GM10248 (cell line): ENCODE measurements at places on chromosomes 5 and 9.

DNA sequence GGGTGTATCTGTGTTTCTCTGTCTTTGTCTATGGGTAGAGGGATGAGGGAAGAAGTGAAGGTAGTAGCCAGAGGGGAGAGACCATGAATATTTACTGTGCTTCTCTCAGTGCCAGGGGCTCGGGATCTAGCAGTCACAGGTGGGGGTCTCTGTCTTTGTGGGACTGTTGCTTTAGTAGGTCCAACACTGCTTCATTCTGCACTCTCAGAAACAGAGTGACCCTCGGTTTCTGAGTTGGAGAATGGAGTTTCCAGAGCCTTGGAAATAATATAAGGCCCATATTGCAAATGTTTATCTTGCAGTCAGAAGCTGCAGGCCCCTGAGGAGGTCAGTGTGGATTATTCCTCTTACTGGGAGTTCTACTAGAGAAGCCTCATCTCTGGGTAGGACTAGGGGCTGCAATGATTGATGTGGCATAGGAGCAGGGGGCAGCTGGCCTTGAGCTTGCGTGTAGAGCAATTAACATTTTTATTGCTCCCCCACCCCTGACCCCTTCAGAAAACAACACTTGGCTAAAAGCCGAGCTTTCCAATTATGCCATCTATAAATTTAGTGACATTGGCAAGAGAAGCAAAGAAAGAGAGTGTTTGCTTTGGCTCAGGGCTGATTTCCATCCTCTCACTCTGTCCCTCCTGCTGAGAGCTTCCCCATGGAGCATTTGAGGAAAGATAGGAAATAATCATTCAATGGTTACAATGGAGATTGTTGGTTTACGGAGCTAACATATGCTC lies 55.0 kb upstream of the TRPC7 start:
- no peak for DNase-seq

DNA sequence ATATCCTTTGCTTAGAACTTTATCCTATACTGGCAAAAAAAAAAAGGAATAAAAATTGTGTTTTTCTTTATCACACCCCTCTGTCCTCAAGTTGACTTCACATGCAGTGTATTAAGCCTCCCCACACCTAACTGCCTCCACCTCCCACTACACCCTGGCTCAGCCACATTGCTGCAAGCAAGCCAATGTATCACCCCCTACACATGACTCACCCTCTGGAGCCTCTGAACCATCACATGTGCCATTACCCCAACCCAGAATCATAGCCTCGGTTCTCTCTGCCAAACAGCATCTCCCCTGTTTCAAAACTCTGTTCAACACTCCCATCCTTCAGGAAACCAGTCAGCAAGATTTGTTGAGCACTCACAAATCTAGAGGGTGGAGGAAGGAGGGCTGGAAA lies 209.0 kb downstream of the CWC27 start:
- no peak for DNase-seq

DNA sequence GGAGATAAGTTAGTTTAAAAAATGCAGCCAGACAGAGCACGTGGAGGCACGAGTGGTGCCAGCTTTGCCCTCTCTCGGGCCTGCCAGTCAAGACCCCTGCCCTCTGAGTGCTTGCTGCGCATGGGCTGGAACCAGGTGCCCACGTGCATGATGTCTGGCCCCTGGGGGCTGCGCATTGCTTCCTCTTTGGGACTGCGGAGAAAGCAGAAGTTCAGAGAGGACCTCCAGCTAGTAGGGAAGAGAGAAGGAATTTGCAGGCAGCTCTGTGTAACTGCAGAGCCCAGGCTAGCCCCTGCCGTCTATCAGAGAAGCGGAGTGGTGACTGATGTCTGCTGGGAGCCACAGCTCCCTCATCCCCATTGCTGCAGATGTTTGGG lies 9.7 kb upstream of the RNU6ATAC start:
- DNase-seq, result no peak

GRCh38 chr5:150396267-150396666 lies 16.4 kb downstream of the CD74 start:
- no peak for DNase-seq

DNA sequence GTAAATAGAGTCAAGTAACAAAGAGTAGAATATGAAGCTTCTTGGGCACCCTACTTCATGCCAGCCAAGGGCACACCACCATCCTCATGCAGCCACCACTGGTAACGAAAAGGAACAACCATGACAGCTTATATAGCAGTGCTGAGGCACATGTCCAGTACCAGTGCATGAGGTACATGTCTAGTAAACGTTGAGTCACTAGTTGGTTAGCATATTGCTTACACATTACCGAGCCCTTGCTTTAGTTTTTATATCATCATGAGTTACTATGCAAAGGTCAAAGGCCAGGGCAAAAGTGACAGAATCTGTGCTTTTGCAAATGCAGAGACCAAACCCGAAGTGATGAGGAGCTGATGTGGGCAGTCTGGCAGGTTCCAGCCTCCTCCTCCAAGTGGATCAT lies 147.1 kb upstream of the MAP1B start:
- DNase-seq, result no peak

DNA sequence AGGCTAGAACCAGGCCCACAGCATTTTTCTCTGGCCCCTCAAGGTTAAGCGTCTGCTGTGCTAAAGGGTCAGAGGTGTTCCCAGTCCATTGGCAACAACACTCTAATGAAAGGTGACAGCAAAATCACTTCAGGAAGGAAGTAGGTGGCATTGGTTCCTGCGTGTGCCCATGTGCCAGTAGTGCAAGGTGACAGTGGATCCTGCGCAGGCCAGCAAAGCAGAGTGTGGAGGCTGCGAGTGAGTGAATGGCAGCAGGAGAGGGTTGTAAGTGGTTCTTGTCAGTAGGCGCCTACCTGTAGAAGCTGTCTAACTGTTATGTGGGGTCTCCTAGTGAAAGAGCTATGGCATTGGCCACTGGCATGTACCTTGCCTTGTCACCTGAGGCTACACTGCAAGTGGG lies 898.2 kb upstream of the TYRP1 start:
- DNase-seq, result no peak

- no peak for DNase-seq
Observed at GRCh38 chr5:2241842-2242241, 359.1 kb upstream of the IRX4 start.
